ENCODE measurements at places on chromosomes 1 and 21. TPM values are rescaled to one million over a fixed set of nuclear protein-coding genes. Genes with fewer than 3 reads are reported as not detected.

GRCh38 chr1:46492269-46492853 is 2.7 kb downstream of the DMBX1 start:
- DNase-seq = no peak

GRCh38 chr21:34909492-34910292 is 139.4 kb downstream of the RUNX1 start:
- no peak for DNase-seq

GRCh38 chr1:246152986-246153431 is 354.1 kb downstream of the SMYD3 start:
- no peak for DNase-seq

- no peak for DNase-seq
Measured at GRCh38 chr1:205481629-205482151, 22.8 kb upstream of the CDK18 start.

The COL24A1 gene
- polyA plus RNA-seq = 2.5 TPM
